ENCODE measurements at places on chromosomes 5 and 9. TPM values are rescaled to one million over a fixed set of nuclear protein-coding genes. Genes with fewer than 3 reads are reported as not detected.

DNA sequence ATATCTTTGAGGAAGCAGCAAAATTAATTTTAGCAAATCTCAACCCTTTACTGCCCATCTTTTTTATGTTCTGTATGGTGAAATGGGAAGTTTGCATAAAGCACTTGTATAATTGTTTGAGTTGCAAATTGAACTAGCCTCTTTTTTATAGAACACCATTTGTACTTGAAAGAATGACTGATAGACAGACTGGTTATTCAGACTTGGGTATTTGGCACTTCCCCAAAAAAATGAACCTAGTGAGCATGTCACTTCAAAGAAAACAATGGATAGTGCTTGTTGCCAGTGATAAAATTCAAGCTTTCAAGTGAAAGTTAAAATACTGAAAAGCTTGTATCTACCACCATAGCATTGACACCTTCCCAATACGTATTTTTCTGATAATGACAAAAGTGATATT is 115.8 kb downstream of the ERCC6L2 start:
- DNase-seq = no peak

- DNase-seq = no peak
Observed at GRCh38 chr5:129991780-129992179, 87.5 kb downstream of the CHSY3 start.

- DNase-seq = no peak
Observed at GRCh38 chr9:71830929-71831328, 62.6 kb upstream of the CEMIP2 start.

DNA sequence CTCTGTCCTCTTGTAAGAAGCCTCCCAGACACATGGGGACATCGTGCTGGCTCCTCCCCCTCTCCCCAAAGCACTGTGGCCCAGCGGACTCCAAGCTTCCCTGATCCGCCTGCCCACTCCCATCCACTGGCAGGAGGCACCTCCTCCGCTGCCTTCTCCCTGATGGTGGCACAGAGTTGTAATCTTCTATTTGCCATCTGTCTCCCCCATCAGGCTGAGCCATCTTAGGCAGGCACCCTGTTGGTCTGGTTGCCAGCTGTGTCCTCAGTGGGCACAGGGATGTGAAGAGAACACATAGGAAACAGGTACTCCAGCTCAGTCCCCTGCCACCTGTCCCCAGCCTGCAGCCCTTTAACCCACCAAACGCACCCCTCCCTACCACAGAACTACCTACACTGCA is 5.4 kb upstream of the ZDHHC12 start:
- DNase-seq = no peak

- DNase-seq = no peak
Observed at GRCh38 chr5:62231576-62231975, 74.4 kb upstream of the KIF2A start.

DNA sequence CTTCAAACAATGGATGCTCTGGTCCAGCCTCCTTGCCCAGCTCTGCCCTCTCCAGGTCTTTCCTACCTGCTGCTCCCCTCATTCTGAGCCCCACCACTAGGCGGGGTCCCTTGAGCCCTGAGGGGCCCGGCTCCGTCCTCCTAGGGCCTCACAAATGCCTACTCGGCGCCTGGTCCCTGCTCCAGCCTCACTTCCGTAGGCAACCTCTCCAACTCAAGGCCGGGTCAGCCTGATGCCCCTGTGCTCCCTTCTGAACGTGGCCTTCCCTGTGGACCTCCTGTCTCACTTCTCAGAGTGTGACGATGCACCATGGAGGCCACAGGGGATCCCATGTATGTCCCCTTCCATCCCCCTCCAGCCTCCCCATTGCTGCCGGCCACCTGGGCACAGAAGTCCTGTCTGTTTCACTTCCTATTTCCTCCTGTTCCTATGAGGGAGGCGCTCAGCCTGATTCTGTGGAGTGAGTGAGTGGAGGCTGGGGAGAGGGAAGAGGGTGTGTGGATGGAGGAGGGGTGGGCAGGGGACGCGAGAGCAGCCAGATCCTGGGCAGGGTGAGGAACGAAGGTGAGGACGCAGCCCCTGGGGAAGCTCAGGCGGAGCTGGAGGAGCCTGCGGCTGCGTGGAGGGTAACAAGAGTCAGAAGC is 127.2 kb upstream of the FAM120A start:
- DNase-seq = no peak

SEMA4D gene
- total RNA-seq = 17.7 TPM

- DNase-seq = no peak
Observed at GRCh38 chr9:6072865-6073264, 57.4 kb upstream of the RANBP6 start.

CEP120 gene
- 18.2 TPM for total RNA-seq

- DNase-seq = no peak
Observed at GRCh38 chr9:123475407-123475806, 119.4 kb downstream of the CRB2 start.
